CD8-positive, alpha-beta T cell (primary cell): ENCODE measurements at places on chromosomes 4 and X.

DNA sequence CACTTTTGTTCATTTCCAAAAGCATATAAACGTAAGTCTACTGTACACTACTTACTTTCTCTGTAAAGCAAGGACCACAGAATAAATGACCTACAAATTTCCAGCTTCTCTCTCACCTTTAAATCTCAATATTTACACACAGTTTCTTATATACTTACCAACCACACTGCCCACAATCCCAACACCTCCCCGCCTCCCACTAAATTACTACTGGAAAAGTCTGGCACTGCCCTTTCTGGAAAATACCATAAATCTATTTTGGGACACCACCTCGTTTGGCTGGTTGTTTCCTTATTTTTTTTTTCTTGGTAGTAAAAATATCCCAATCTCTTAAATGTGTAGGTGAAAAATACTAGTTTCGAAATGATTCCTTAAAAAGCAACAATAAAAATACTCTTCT lies 19.6 kb downstream of the FAT1 start:
- no peak for DNase-seq

DNA sequence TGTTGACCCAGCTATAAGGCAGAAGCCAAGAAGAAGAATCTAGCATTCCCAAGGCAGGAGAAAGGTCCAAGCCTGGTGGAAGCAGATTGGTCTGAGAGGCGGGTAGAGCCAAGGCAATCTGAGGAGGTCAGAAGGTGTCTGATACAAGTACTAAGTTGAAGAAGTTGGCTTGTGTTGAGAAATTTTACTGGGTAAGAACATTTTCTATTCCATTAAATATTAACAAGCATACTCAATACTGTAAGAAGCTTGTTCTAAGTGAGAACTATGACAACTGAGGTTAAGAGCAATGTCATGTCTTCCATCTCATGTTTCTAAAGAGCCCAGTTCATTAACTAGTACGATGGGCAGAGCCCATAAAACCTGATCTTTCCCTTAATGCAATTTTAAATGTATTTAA lies 75.0 kb downstream of the FAM13A start:
- DNase-seq = no peak

- DNase-seq = no peak
Observed at GRCh38 chr4:103915224-103915869, 195.6 kb upstream of the TACR3 start.

DNA sequence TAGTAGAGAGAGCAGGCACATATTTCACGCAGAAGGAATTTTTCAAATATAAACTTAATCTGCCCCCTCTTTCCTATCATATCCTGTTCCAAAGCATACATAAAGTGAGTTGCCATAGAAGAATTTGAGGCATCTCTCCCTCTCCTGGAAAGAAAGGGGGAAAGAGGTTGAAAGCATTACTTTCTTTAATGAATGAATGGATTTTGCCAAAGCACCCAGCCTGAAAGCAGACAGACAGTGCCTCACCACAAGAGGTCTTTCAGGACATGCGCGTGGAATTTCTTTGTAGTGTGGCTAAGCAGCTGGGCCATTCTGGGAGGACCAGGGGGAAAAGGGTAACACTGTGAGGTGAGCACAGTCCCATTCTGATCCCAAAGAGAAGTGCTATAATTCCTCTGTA lies 651.4 kb downstream of the IQCM start:
- no peak for DNase-seq

DNA sequence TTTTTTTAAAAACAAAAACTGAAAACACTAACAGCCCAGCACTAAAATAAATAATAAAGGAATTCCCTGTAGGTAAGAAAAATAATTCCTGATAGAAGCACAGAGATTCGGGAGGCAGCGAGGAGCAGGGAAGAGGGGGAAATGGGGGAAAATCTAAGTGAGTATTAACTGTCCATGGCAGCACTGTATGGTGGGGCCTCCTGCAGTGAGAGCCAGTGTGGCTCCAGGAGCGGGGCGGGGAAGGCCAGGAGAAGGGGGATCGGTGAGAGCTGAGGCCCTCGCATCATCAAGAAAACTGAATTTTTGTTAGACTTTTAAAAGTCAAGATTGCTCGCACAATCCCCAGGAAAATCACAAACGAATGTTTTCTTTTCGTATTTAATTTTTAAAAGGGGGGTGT lies 14.1 kb downstream of the RNF212 start:
- no peak for DNase-seq

DNA sequence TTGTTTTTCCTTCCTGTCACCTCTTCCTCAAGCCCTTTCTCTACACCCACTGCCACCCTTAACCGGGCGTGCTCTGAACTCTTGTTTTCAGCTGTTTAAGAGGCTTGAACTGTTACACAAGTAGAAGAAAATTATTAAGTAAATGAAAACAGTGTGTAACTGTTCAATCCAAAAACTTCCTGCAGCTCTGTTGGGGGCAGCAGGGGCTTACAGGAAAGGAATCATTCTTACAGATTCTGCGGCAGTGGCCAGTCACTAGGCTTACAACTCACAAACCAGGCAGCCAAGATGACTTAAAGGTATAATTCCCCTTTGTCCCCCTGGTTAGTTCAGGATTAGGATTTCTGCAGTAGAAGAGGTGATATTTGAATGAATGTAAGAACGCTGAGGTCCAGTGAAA lies 70.2 kb upstream of the ETNPPL start:
- no peak for DNase-seq

GRCh38 chr4:185682236-185682635 lies 129.8 kb downstream of the SORBS2 start:
- DNase-seq = no peak

GRCh38 chrX:585115-585808 lies 45.3 kb upstream of the SHOX start:
- no peak for DNase-seq

- DNase-seq = no peak
Observed at GRCh38 chr4:131093303-131093702, 1997.4 kb downstream of the C4orf33 start.

DNA sequence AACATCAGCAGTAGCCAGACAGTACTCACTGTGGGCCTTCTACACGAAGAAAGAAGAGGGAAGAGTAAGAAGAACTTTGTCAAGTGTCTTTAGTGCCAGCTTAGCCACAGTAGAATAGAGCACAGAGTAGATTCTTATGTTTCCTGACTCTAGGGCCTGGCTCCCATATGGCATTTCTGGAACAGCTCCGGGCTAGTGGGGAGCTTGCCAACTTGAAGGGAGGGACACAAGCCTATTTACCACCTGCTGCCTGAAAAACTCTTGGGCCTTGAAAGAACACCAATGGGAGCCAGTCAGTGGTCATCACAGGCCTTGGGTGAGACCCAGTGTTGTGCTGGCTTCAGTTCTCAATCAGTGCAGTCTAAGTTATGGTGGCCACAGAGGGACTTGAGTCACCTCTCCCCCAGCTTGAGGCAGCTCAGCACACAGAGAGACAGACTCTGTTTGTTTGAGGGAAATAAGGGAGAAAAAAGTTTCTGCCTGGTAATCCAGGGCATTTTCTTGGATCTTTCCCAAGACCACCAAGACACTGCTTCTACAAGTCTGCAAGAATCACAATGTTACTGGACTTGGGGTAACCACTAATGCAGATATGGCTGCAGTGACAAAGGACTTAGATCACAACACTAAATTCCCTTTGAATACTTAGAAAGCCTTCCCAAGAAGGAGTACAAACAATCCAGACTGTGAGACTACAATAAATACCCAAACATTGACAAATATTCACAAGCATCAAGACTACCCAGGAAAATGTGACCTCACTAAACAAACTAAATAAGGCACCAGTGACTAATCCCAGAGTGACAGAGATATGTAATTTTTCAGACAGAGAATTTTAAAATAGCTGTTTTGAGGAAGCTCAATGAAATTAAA lies 261.0 kb upstream of the NDST3 start:
- no peak for DNase-seq

DNA sequence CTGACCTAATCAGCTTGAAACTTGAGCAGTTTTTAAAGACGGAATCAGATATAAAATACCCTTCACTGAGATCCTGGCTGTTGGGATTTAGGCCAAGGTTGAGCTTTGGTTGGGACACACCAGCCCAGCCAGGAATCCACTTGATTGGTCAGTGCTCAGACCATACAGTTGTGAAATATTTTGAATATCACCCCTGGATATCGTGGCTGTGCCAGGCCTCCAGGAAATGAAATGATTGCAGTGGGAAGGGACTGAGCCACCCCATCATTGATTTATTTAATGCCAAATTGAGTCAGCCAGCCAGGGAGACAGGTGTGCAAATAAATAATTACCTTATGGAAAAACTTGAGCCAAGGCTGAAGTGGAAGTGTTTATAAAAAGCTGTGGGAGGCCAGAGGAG lies 128.4 kb upstream of the SCML1 start:
- DNase-seq = no peak

DNA sequence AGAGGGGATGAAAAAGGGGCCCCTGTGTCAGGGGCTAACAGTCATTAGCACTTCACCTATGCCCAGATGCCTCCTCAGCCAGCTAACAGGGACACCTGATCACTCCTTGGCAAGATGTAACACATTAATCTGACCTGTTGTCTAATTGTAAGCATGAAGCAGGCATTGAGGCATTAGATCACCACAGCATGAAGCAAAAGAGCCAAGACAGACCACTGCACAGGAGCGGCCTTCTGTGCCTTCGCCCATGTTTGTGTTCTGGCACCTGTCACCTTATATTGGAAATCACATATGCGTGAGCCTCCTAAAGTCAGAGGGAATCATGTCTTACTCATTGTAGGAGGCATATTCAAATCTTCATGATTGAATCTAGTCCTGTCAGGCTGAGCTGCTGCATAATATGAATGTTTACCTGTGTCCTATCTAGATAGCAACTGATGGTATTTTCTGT lies 48.4 kb downstream of the PTTG2 start:
- DNase-seq = no peak

GRCh38 chrX:72176981-72177380 lies 4.6 kb upstream of the PIN4 start:
- DNase-seq = no peak

DNA sequence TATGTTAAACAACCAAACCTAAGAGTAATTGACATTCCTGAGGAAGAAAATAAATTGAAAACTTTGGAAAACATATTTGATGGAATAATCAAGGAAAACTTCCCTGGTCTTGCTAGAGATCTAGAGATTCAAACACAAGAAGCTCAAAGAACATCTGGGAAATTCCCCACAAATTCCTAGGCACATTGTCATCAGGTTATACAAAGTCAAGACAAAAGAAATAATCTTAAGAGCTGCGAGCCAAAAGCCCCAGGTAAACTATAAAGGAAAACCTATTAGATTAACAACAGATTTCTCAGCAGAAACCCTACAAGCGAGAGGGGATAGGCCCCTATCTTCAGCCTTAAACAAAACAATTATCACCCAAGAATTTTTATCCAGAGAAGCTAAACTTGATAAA lies 1082.0 kb upstream of the IGFBP7 start:
- DNase-seq = no peak

DNA sequence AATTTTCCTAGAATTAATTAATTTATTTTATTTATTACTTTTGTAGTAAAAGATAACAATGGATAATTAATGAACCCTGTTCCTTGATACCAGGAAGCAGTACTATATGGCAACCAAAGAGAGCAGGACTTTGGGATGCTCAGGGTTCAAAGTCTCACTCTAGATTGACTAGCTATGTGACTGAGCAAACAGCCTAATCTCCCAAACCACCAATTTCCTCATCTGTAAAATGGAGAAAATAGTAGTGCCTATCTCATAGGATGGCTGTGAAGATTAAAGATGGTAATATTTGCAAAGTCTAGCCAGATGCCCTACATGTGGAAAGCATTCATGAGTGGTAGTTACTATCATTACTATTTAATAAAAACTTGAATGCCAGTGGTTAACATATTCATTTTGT lies 97.6 kb downstream of the PRDM5 start:
- no peak for DNase-seq
